ENCODE measurements at places on chromosomes 11 and 22.

DNA sequence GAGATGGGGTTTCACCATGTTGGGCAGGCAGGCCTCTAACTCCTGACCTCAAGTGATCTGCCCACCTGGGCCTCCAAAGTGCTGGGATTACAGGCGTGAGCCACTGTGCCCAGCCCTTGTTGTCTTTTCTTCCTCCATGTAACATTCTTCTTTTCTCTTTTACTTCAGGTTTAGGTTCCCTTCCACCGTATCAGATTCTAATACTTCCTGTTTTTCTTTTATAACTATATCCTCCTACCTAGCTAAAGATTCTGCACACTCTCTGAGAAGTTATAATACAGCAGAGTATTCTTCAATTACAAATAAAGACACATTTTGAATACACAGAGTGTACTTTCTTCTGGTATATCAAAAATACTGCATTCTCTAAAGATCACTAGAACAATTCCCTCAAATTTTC lies 33.2 kb upstream of the GAB2 start:
- DNase-seq = no peak

DNA sequence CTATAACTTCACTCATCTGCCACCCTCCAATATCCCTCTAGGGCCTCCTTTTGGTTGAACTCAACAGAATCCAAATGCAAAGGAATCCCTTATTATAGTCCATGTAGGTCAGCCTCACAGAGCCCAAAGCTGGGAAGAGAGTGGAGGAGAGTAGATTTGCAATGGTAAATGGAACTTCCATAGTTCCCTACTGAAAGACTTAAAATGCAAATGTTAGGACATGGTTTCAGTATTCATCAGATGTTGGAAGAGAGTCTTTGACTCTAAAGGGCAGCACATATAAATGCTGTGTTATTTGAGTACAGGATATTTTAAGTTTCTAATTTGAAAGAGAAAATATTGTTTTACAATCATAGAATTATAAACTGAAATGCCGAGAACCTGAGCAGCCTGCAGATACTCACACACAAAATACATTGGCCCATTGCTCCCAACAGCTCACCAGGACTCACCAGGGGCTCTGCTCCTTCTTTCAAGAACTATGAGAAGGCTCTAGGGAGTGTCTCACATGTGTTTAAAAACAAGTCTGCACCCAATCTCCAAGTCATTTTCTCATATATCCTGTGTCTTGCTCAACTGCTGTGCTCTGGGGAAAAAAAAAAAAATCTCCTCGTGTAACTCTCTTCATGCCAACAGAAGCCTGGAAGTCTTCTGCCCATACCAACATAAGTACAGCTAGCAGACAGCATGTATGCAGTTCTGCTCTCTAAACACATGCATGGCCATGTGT lies 39.6 kb downstream of the SYT9 start:
- no peak for DNase-seq

GRCh38 chr22:19536564-19536963 lies 12.4 kb upstream of the CLDN5 start:
- no peak for DNase-seq

DNA sequence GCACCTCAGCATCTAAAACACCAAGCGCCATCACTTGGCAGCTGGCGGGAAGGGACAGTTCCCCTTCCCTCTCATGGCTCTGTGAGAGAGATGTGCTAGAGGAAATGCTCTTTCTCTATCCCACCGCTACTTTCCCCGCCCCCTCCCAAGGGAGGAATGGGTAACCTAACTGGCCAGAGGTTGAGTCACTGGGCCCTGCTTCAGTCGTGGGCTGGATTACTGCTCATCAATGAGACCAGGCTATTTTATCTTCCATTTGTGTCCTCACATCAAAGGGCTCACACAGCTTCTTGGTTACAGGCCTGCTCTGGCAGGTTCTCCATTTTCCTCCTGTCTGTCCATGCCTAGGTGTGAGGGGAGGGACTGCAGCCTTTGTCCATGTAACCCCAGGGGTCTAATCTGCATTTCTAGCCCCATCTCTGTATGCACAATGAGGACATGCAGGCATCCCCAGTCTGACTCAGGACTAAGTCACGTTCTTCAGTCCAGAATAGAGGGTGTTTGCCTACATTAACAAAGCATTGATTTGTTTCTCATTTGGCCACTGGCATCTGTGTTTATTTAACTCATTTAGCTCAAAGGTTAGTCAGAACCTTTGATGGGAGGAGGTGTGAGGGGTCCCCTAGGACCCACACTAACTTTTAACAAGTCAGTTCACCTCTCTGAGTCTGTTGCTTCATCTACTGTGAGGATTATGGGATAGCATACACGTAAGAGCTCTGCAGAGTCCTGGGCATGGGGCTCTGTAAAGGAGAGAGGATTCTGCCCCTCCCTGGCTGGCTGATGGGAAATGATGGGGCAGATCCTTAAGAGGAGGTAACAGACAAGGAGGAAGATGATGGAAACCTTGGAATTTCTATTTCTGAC lies 99.1 kb downstream of the XRRA1 start:
- no peak for DNase-seq

GRCh38 chr22:17990147-17990546 lies 34.2 kb downstream of the MICAL3 start:
- no peak for DNase-seq

Data from Jurkat, Clone E6-1 (cell line).